NCI-H2171 treated with DMSO at 0.1 percent for 48 hours (cell line): ENCODE measurements at places on chromosomes 11 and 22.

GRCh38 chr11:32288276-32288675, 147.1 kb downstream of the WT1 start:
- no peak for DNase-seq

DNA sequence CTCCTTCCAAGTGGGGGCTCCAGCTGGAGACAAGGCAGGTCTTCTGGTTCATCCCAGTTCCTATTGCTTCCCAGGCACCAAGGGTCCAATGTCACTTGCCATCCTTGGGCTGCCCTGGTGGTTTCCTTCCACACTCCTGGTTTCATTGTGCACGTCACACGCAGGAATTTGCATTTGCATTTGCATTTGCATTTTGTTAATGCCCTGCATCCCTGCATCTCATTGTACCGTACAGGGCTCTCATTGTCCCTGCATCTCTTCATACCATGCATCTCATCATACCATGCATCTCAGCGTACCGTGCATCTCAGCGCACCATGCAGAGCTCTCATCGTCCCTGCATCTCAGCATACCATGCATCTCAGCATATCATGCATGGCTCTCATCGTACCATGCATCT, 112.2 kb upstream of the SYT13 start:
- no peak for DNase-seq

DNA sequence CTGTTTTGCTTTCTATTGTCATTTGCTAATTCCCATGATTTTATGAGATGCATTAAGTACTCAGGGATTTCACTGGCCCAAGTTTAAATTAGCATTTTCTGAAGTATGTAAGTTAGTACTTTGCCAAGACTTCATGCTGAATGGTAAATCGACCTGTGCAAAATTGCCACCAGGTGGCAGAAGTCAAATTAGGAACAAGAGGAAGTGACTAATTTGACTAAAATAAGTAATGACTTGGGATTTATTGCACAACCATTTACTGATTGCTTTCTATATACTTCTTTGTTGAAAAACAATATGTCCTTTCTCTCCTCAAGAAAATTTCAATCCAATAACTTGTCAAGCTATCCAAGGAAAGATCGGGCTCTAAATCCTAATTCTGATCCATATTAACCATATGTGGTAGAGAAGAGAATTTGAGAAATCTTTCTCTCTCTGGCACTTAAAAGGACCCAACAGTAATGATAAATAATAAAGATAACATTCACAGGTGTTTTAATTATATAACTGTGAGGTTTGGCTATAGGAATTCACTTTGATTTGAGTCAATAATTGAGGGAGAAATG, 253.7 kb upstream of the CHORDC1 start:
- DNase-seq = no peak

DNA sequence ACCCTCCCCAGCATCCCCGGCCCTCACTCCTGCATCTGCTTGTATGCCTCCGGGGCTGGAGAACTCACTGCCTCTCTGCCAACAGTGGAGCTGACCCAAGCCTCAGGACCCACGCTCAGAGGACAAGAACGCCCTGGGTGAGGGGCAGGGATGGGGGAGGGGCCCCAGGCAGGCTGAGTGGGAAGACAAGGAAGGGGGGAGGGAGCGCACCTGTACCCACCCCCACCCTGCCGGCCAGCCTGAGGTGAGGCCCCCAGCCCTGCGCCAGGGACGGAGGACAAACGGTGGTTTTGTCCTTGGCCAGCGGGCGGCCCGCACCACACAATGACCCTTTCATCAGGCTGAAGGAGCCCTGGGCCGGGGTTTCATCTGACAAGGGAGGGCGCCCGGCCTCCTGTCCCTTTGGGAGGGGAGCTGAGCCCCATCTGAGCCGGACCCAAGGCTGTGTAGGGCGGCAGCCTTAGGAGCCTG, 10.0 kb downstream of the WNT7B start:
- DNase-seq = no peak

- peak; percentile 70 for DNase-seq
These were observed 69.4 kb upstream of the FGF3 start for GRCh38 chr11:69888483-69889181.

DNA sequence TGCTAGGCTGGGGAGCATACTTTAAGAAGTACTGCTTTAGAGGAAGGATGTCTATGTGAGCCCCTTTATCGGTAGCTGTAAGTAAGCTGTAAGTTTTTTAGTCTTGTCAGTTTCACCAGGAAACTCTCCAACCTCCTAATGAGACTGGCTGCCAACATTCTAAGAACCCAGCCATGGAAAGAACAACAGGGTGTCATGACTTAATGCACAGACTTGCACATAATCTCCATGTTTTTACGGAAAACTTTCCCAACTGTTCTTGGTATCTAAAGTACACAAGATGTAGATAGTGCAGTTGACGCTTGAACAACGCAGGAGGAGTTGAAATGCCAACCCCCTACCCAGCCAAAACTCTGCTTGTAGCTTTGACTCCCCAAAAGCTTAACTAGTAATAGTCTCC, 9.0 kb downstream of the OR8A1 start:
- no peak for DNase-seq

GRCh38 chr11:30009060-30009459, 7.8 kb downstream of the KCNA4 start:
- DNase-seq = no peak

GRCh38 chr11:57217053-57217452, 20.0 kb downstream of the APLNR start:
- DNase-seq = no peak

DNA sequence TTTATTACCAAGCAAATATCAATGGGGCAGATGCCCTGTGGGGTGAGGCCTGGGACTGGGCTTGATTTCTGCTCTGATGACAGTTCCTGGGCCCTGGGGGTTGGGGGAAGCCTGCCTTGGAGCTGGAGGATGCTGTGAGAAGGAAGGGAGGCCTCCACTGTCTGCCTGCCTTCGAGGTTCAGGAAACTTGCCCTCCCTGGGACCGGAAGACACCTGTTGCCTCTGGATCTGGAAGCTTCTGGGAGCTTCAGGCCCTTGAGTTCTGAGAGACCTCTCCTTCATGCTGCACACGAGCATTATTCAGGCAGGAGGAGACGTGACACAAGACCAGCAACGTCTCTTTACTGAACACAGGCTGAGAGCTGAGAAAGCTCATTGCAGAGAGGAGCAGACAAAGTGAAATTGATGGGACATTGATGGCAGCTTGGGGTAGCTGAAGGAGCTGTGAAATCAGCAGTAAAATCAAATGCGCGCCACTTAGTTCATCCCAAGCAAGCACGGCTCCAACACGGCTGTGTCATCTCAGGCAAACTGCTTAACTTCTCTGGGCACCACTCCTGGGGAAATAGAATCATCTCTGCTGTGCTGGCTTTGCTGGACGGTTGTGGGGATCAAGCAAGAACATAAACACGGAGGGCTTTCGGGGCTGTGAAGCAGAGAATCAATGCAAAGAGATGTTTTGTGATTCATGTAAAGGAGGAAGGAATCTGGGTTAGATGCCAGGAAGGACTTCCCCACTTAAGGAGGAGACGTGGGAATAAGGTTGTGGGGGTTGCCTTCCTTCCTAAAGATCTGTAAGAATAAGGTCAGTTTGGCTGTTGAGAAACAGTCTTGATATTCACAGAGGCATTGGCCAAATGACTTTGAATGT, 64.5 kb downstream of the TP53I11 start:
- DNase-seq = no peak

- DNase-seq = no peak
These were observed 28.6 kb downstream of the RAB30 start for GRCh38 chr11:83042964-83043711.

GRCh38 chr22:21569459-21570170, 2.1 kb downstream of the UBE2L3 start:
- DNase-seq = no peak

- peak; percentile 7 for DNase-seq
These were observed at the start of gene CD151 for GRCh38 chr11:832529-833113. CD151 (plus strand) TSS chr11:832952; CDS start chr11:836070, 3,118 bp downstream.

- peak; percentile 36 for DNase-seq
These were observed 6.0 kb upstream of the MALAT1 start for GRCh38 chr11:65492637-65493366.

- no peak for DNase-seq
These were observed 943 bp downstream of the DUSP8 start for GRCh38 chr11:1570896-1571759.

- DNase-seq = no peak
These were observed 51.7 kb downstream of the PHF21A start for GRCh38 chr11:46069595-46069994.

DNA sequence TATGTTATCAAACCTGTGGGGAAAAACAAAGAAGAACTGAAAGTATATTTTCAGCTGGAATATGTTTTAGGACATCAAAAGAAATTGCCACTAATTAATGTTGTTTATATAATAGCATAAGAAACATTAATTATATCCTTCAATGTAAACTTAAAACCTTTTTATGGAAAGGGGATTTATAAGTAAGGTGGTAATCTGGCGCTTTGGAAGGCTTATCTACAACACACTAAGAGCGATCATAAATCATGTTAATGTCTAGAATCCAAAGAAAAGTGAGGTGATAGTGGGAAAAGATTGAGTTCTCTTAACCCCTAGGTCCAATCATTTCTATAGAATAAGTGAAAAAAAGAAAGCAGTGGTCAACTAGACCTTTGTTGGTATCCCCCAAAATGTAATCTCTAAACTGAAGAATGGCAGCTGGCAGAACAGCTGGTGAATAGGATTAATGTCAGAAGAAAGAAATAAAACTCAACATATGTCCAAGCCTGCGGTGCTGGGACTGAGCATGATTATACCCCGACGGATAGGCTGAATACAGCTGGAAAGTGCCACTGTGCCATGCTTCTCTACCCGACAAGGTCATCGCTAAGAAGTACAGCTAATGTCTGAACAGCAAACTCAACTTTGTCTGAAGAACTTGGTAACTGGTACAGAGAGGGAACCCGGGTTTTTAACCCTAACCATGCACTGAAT, 64.0 kb downstream of the SOX6 start:
- no peak for DNase-seq

DNA sequence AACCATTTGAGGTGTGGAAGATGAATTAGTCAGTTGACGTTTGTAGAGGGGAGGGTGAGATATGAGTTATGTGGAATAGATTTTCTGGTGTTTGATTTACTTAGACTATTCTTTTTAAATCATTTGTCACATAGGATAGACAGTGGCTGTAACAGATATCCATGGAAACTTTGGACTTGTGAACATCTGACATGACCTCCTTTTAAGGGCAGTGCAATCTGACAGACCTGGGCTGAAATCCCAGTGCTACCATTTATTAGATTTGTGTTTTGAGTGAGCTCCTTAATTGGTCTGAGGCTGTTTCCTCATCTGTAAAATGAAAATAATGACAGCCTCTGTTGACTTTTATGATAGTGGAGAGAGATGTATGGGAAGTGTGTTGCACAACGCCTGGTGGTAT, 159.9 kb downstream of the TEAD1 start:
- DNase-seq = no peak

DNA sequence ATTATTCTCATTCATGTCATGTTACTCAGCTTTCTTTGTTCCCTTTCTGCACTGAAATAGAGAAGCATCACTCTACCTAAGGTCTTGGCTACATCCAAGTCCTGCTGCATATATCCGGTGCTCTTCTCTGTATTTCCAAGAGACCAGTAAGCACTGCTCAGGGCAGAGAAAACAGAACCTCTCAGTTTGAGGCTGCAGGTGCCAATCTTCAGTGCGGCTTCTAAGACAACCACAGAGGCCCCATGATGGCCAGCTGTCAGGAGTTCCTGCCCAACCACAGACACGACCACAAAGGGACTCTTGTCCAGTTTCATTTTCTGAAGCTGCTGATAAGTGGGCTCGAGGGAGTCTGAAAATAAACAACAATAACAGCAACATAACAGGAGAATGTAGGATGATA, 378.4 kb upstream of the PITPNB start:
- DNase-seq = no peak

GRCh38 chr22:31162015-31162765, 2.2 kb downstream of the RNF185 start:
- no peak for DNase-seq

GRCh38 chr11:64859542-64860414, 15.3 kb upstream of the CDC42BPG start:
- no peak for DNase-seq

- no peak for DNase-seq
These were observed 20.1 kb upstream of the NXPE4 start for GRCh38 chr11:114615448-114616361.

DNA sequence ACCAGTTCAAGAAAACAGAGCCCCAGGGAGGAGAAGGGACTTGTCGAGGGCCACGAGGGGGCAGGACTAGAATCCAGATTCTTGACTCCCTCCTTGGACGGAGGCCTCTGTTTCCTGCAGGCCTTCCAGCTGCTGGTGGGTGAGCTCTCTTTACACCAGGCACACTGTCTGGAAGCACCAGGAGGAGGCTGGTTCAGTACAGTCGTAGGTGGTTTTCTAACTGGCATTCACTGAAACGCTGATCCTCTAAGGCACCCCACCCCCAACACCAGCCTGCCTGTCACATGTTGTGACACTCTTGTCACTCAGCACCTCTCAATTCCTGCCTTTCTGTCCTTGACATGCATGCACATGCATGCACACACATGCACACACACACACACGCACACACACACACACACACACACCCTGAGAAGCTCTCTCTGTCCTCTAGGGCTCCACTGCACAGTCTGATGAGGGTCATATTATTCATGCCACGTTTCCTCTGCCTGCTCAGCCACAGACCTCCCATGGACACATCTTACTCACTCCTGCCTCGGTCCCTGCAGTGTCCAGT, 751 bp downstream of the MS4A10 start:
- DNase-seq = peak; percentile 36

DNA sequence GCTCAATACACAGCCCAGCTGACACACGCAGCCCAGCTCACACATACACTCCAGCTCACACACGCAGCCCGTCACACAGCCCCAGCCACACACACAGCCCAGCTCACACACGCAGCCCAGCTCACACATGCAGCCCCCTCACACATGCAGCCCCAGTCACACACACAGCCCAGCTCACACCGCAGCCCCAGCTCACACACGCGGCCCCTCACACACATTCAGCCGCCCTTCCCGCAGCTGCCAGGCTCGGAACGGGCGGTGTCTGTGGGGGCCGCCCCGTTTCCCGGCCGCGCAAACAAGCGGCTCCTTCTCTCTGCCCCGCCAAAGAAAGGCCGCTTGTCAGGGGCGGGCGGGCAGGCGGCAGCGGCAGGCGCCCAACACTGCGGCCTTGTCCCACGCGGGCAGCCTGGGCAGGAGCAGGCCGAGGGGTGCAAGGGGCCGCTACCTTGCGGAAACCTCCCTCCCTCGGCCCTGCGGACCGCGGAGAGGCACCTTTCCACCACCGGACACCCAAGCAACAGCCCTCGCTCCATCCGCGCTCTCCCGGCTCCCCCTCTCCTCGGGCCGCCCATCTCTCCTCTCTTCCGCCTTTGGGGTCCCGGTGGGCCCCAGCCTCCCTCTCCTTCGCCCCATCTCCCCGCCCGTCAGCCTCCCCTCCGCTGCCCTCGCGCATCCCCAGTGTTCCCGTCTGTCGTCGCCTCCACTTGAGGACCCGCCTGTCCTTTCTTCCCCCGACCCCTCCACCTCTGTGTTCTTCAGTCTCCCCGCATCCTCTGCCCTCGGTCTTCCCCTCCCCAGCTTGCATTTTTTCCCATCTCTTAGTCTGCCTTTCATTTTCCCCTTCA, 2.2 kb downstream of the PHLDB1 start:
- no peak for DNase-seq
